ENCODE measurements at places on chromosomes 6 and 20.

- DNase-seq, result no peak
Observed at GRCh38 chr6:35213298-35213791, 411 bp upstream of the SCUBE3 start.

DNA sequence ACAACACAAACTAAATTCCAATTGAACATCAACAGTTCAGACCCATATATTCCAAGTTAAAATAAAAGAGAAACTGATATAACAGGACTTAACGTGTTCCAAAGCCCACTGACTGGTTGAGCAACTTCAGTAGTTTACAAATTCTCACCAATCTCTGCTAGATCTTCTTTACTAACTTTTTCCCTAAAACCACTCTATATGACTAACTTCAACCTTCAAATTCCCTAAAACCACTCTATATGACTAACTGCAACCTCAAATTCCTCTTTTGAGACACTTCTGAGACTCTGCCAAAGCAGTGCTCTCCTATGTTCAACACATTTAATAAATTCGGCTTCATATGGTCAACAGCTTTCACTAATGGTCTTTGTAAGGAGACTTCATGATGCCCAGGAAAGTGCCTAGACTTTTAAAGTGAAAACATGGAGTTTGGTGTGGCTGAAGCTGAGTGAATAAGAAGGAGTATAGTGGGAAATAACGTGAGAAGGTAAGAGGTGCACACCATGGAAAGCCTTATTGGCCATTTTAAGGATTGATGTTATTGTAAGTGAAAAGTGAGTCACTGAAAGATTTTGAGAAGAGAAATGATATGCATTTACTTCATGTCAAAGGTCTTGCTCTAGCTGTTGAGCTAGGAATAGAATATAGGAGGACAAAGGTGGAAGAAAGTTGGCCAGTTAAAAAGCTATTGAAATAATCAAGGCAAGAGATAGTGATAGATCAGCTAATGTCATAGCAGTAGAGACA is 134.0 kb upstream of the HCRTR2 start:
- no peak for DNase-seq

GRCh38 chr6:69622924-69623323 is 173.9 kb downstream of the LMBRD1 start:
- DNase-seq, result no peak

GRCh38 chr20:63043348-63044203 is 36.8 kb upstream of the BHLHE23 start:
- no peak for DNase-seq

DNA sequence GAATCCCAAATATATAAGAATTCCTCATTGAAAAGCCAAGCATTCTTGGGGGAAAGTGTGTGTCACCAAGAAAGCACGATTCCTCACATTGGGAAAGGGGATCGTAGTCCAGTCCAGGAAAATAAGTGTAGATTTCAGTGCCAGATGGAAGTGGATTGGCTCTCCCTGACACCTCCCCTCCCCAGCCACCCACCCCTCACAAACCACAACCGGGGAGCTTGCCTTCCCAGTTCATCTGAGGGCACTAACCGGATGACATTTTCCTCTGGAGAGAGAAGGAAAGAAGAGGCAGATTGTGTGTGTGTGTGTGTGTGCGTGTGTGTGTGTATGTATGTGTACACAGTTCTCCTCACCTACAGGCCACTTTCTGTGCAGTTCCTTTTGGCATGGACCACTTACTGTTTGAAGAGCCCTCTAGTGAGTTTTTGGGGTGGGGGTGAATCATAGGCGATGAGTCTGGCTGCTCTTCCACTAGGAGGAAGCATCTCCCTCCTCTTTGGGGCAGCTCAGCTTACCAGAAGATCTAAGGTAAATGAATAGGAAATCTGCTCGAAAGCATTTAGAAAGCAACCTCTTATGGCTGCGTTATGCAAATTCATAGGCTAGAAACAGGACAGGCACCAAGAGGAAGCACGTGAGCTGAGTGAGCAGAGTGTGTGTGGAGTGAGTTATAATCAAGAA is 20.8 kb downstream of the DAAM2 start:
- no peak for DNase-seq

- DNase-seq, result peak; percentile 89
Observed at GRCh38 chr6:101126501-101126900, 245.4 kb upstream of the ASCC3 start.

- DNase-seq, result no peak
Observed at GRCh38 chr6:102402635-102403329, 1009.3 kb downstream of the GRIK2 start.

DNA sequence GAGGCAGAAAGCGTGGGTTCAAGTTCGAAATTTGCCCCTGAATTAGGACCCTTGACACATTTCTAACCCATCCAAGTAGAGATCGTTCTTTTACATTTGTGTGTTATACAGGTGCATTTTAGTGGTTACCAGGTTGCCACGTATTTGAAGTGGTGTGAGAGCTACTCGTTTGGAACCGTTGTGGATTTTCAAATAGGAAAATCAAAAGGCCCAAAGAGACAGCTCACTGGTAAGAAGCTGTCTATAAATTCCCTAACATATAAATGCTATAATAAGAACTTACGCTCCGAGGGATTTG is 1.6 kb upstream of the REV3L start:
- DNase-seq, result no peak

DNA sequence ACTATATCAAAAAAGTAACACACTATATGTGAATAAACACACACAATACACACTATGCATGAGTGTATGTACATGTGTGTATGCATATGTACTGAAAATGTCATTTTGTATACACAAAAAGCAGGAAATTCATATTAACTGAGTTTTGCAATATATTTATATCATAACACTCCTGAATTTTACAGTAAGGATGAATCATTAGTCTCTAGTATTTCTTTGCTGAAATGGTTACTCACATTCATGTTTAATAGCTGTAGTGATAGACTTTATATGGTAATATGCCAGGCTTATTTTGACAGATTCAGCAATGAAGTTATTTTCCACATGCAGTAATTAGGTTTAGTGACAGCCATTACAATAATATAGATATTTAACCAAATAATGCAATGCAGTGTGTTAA is 1216.2 kb upstream of the CITED2 start:
- DNase-seq, result no peak

DNA sequence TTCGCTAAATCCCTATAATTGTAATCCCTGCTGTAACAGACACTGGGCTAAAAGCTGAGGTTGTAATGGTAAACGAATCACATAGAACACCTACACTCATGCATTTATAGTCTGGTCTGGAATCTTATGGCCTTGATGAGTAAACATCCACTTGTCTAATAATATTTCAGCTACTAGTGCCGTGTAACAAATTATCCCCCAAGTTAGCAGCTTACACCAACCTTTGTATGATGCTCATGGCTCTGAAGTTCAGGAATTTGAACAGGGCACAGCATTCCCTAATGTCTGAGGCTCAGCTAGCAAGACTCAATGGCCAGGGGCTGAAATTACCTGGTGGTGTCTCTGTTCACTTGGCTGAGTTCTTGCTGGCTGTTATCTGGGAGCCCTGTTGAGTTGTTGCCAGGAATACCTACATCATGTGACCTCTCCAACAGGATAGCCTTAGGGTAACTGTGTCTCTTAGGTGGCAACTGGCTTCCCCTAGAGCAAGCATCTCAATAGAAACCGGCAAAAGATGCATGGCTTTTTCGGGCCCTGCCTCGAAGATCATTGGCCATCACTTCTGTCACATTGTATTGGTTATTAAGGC is 100.9 kb upstream of the TMEM170B start:
- no peak for DNase-seq

- no peak for DNase-seq
Observed at GRCh38 chr6:75762063-75762462, 13.0 kb downstream of the MYO6 start.

GRCh38 chr20:62952968-62953838 is 694 bp downstream of the SLC17A9 start:
- no peak for DNase-seq

- DNase-seq, result no peak
Observed at GRCh38 chr6:97114645-97115044, 168.4 kb downstream of the MMS22L start.

- DNase-seq, result no peak
Observed at GRCh38 chr6:27748661-27749060, 163.5 kb downstream of the OR2B2 start.

DNA sequence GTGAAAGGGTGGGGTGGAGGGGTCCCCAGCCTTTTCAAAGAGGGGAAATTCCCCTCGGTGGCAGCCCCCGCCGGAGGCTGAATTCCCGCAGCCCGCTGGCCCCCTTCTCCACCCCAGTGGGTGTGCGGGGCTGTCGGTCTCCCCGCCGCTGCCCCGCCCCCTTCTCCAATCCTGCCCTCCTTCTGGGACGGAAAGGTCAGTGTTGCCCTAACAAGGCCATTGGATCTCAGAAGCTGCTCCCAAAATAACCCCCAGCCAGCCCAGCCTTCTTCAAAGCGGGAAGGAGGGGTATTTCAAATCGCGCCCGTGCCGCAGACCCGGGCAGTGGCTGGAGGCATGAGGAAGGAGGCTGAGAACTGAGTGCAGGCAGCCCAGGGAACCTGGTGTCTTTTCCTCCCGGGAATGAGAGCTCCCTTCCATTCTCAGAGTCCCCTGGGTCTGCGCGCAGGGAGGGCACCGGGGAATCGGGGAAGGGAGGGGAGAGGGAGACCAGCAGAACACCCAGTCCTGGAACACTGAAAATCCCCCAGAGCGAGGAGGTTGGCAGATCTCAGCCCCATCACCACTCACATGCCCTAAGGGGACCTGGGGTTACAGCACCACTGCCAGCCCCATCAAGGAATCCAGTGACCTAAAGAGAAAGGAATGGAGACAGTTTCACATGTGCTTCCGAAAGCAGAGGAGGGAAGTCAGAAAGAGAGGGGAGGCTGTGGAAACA is at the start of gene JPH2:
TSS of gene JPH2 (minus strand) at position 135 of the 718 bp plus-strand sequence. CDS start 483 bp downstream, outside the sequence.
- DNase-seq, result no peak

DNA sequence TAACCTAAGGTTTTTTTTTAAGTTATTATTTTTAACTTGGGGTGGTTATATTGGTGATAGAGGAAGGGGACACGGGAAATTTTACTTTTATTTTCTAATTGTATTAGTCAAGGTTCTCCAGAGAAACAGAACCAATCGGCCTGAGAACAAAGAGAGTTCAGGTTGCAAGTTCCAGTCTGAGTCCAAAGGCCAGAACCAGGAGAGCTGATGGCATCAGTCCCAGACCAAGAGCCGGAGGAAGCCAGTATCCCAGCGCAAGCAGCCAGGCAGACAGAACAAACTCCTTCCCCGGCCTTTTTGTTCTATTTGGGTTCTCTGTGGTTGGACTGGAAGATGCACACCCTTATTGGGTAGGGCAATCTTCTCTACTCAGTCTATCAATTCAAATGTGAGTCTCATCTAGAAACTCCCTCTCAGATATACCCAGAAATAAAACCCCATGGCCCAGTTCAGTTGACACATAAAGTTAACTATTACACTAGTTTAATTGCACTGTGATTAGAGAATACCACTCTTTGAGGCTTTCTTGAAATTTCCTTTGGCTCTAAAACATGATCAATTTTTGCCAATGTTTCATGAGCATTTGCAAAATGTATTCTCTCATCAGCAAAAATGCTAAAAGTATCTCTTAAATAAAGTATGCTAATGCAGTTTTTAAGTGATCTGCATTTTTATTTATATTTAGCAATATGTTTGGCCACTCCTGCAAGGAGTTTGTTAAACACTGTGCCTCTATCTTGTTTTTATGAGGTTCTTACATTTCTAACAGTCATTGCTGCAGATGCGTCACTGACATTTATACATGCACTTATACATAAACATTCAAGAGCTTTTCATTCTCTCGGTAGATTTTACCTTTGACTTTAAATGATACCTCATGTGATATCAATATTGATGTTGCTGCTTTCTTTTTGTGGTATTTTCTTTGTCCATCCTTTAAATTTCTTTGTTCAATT is 103.2 kb upstream of the SSTR4 start:
- no peak for DNase-seq

- DNase-seq, result peak; percentile 85
Observed at GRCh38 chr6:37102299-37103168, 67.4 kb upstream of the PIM1 start.

Data from NCI-H524 treated with DMSO at 0.1 percent for 48 hours (cell line).